ENCODE measurements at places on chromosomes 5 and 9.
A peak's percentile ranks its signal among the peaks of the same experiment; 100 is the strongest.

- DNase-seq: no peak
Measured at GRCh38 chr5:5882706-5883105, 460.2 kb downstream of the ICE1 start.

- DNase-seq: peak; percentile 32
Measured at GRCh38 chr5:150411245-150411979, 1.3 kb downstream of the CD74 start.

DNA sequence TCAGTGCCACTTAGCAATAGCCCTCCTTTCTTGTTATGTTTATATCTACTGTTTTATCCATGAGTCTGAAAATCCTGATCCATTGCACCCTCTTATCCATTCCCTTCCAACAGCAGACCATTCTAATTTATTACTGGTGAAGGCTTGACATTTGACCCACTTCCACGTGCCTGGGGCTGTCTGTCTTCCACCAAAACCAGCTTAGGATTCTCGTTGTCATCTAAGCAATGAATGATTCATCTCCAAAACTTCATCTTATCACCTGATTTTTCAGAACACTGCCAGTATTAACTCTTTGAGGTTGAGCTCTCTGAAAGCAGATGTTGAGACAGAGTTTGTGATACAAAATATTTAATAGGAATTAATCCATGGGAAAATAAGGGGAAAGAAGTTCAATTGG, 277.8 kb upstream of the FBXL7 start:
- no peak for DNase-seq

DNA sequence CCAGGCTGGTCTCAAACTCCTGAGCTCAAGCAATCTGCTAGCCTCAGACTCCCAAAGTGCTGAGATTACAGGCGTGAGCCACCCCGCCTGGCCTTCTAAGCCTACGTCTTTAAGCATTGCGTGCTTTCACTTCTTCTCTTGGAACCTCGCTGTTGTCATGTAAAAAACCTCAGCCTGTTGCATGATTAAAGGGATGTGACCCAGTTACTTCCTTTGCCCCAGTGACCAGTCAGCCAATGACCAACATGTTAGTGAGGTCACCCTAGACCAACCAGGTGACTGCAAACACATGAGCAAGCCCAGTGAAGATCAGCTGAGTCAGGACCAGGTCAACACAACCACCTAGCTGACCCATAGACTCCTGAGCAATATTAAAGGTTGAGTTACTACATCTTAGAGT, 10.5 kb downstream of the KIF4B start:
- DNase-seq: no peak

DNA sequence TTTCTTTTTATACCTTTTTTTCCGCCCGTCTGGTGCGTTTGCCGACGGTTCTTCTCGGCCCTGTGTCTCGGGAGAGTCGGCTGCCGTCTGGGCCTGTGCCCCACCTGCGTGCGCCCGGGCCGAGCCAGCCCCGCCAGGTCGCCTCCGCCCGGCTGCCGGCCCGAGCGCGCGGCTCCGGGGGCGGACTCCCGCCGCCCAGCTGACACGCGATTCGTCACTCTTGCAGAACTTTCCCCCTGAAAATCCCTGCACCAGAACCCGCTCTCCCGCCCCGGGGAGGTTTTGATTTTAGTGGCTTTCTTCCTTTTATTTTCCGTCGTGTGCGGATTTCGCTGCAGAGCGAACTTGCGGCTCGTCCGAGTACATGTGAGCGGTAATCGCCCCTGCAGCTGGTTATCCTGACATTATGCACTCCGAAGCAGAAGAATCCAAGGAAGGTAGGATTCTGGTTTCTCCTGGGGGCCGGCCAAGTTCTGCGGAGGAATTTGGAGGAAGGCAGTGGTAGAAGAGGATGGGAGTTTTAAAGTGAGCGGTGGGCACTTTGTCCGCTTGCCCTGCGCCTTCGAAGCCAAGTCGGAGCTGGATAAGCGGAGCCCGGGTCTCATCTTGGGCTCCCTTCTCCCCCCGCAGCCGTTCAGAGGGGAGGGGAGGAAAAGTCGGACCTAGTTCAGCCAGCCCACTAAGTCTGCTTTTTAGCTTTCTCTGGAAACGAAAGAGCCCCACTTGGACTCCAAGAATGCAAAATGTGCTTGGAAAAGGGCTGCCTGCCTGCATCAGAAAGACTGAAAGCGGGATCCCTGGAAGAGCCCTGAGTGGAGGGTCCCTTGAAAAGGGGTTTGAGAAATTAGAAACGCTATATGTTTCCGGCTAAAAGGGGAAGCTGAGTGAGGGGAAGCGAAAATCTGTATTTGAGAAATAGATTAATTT, at the start of gene TNFAIP8:
Gene TNFAIP8 (plus strand): TSS at position 335 of the 927 bp plus-strand sequence. CDS start 72 bp downstream, at position 407.
- peak; percentile 75 for DNase-seq

DNA sequence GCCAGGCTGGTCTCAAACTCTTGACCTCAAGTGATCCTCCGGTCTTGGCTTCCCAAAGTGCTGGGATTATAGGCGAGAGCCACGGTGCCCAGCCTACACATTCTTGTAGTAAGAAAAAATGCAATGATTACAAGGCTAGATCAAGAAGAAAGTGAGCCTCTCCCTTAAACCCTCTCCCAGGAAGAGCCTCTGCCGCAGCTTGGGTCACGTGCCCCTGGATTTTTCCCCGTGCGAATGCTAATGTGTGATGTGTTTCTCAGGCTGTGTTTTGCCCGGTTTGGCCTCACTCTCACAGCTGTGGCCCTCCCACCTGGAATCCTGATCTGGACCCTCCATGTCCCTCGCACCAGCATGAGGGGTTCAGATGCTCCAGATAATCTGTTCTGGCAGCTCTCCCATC, 6.9 kb downstream of the PLPP7 start:
- DNase-seq: no peak

- DNase-seq: no peak
Measured at GRCh38 chr9:78521680-78522079, 224.8 kb downstream of the PSAT1 start.

- no peak for DNase-seq
Measured at GRCh38 chr5:170773024-170773985, 10.2 kb upstream of the GABRP start.

- no peak for DNase-seq
Measured at GRCh38 chr9:83342006-83342405, 196.2 kb downstream of the FRMD3 start.

DNA sequence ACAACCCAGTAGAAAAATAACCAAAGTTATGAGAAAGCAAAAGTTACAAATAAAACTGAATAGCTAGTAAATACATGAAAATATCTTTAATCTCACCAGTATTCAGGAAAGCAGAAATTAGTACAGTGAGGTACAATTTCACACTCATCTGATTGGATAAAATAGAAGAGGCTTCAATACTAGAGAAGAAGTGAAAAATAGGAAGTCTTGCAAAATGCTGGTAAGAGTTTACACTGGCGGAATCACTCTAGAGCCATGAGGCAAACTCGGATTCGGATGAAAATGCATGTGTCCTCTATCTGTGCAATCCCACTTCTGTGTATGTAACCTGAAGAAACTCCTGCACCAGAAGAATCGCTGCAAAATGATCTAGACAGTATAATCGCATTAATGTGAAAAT, 128.9 kb downstream of the CCDC192 start:
- no peak for DNase-seq

GRCh38 chr5:151156507-151157420, 815 bp downstream of the ANXA6 start:
- no peak for DNase-seq

GRCh38 chr5:150295741-150296486, 6.3 kb upstream of the CAMK2A start:
- DNase-seq: no peak

- DNase-seq: no peak
Measured at GRCh38 chr9:37995348-37995737, 73.7 kb downstream of the SHB start.

GRCh38 chr5:661891-662750, 31.0 kb downstream of the TPPP start:
- no peak for DNase-seq

GRCh38 chr9:20031836-20032235, 243.0 kb upstream of the SLC24A2 start:
- no peak for DNase-seq

- no peak for DNase-seq
Measured at GRCh38 chr5:115718927-115719326, 93.1 kb upstream of the TMED7 start.

- DNase-seq: no peak
Measured at GRCh38 chr5:30604648-30605262, 588.7 kb upstream of the CDH6 start.

GRCh38 chr9:87510252-87510683, 12.6 kb downstream of the DAPK1 start:
- no peak for DNase-seq

DNA sequence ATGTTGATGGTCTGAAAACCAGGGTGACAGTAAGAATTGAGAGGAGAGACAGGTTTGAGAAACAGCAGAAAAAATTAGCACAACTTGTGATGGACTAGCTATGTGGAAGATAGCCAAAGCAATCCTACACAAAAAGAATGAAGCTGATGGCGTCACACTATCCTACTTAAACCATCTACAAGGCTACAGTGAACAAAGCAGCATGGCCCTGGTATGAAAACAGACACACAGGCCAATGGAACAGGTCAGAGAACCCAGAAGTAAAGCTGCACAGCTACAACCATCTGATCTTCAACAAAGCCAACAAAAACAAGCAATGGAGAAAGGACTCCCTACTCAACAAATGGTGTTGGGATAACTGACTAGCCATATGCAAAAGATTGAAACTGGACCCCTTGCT, 7.5 kb upstream of the UBE2R2 start:
- no peak for DNase-seq

DNA sequence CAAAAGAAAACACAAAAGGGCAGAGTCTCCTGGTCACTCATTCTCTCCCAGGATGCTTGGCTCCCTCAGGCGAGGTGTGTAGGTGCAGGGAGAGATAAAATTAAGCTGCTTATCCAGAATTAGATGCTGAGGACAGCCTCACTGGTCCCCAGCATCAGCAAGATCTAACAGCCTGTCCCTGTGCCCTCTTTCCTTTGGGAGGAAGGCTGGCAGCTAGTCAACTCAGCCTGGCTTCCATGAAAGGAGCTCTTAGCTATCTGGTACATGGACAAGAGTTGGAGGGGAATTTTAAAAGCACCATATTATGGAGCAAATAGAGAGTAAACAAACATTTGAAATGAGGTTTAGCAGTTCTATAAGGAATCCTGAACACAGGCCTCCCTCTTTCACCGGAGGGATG, 198.5 kb upstream of the PANK3 start:
- DNase-seq: no peak

DNA sequence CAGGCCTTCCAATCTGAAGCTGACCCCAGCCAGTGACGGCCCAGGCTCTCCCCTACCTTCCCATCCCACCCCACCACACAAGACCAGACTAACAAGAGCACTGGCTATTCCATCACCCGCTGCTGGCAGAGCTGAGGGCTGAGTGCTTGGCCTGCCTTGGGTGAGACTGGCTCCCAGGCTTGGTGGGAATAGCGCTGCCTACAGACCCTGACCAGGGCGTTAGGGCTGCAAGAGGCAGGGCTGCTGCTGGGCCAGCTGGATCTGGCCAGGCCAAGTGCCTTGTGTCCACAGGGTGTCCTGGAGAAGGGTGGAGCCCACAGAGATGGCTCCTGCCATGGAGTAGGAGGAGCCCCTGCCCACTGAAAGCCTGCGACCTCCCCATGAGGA, 31.6 kb upstream of the ANGPTL2 start:
- DNase-seq: no peak

DNA sequence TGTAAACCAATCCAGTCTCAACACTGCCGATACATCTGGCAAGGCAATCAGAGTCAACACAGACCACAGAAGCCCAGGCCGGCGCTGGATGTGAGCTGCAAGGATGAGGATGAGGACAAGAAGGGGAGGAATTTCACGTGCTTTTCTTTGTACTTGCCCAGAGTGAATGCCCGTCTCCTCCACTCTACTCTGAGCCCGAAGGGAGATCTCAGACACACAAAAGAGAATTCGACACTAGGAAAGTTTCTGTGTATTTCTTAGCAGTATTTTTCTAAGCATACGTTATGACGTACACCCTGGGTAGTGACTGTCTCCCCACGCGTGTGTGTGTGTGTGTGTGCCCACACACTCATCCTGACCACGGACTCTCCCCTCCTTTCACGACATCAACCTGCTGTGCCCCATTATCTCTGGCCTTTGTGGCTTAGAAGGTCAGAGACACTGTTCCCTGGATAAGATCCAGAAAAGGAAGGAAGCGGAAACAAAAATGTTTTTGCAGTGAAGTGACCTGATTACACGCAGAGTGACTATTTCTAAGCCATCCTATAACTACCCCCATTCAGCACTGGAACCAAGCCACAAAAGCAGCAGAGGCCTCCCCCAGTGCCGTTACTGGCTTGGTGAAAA, 227.3 kb upstream of the DAPK1 start:
- no peak for DNase-seq
